Inflammatory macrophage treated with lipopolysaccharide for 1 hour (primary cell): ENCODE measurements at places on chromosomes 6 and 20.
A peak's percentile ranks its signal among the peaks of the same experiment; 100 is the strongest.

- no peak for DNase-seq
These were observed 24.0 kb downstream of the RRBP1 start for GRCh38 chr20:17657898-17658647.

DNA sequence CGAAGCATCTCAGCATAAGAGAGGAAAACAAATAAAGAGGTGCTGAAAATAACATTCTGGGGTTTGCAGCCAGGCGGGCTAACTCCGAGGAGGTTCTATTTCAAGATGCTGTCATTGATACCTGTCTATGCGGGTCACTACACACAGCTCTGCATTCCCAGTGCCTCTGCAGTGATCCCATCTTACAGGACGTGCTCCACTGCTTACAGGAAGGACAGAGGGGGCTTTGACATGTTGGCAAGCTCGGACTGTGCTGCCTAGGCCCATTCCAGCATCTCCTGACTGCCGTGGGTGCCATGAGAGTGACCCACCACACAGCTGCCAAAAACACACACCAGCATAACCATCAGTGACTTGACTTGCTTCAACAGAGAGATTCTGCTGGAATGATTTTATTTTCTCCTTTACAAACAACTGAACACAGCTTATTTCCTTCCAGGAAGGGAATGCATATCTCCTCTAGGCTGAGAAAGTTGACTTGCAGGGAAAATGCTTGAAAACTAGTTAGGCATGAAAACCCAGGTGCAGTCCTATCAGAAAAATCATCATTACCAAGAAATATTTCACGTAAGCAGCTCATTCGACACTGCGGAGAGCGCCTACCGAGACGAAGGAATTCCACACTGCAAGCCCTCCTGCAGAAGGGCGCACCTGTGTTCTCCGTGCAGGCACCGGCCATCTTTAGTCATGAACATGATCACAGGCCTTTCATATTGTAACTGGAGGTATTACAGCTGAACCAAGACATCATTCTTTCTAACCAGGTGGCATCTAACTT is 62.5 kb downstream of the RAMACL start:
- DNase-seq = no peak

DNA sequence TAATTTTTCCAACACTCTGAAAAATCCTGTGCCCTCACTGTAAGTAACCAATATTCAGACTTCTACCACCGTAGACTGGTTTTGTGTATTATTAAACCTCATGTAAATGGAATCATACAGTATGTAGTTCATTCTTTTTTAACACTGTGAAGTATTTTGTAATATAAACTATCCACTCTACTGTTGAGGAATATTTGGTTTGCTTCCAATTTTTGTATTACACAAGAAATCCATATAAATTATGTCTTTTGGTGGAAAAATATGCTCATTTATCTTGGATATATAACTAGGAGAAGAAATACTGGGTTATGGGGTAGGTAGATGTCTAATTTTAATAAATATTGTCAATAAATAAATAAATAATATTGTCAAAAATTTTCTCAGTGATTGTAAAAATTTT is 116.8 kb downstream of the CHD6 start:
- no peak for DNase-seq

GRCh38 chr20:58709703-58710039 is 17.1 kb downstream of the NPEPL1 start:
- no peak for DNase-seq

DNA sequence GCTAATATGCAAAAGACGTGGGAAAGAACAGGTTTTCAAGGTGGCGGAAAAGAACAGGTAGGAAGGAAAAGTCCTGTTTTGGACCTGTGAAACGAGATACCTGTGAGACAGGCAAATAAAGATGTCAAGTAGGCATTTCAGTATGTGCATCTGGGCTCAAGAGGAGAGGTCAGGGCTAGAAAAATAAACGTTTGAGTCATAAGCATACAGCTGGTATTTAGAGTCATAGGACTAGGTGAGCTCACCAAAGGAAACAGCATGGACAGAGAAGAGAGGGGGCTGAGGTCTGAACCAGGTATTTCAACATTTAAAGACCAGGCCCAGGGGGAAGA is 14.9 kb downstream of the MTFR2 start:
- DNase-seq = no peak

GRCh38 chr6:27541933-27542297 is 69.0 kb upstream of the ZNF184 start:
- no peak for DNase-seq

GRCh38 chr6:39490108-39490507 is 167.6 kb upstream of the KCNK16 start:
- no peak for DNase-seq

GRCh38 chr20:10067321-10067720 is 32.5 kb downstream of the ANKEF1 start:
- no peak for DNase-seq

DNA sequence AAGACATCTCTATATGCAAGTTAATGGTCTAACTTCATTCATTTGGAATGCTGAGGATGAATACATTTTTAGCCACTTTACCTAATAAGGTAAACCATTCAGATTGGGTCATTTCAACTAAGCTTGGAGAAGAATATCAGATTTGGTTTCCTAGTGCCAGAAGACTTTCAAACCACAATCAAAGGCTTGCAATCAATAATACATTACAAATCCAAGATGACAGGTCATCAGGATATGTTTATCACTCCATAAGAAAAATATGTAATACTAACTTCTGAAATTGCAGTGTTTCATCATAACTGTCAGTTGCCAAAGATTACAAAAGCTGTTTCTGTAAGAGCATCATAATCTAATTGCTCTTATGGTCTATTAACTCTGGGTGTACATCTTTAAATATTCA is 654.0 kb downstream of the COL12A1 start:
- DNase-seq = no peak

GRCh38 chr20:33835615-33836172 is 24.5 kb downstream of the CHMP4B start:
- no peak for DNase-seq

DNA sequence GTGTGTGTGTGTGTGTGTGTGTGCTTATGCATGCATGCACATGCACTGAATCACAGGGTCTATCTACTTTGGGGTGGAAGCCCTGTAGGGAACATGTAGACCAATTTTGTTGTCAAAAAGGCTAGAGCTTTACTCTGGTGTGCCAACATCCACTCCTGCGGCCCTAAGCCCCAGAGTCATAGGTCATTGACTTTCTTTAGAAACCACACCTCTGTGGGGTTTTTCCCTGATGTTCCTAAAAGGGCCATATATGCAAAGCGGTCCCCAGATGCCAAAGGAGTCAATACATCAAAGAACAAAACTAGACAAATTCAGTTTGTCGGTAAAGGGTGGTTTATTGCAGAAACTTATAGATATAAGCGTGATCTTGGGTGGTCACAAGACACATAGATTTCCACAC is 29.8 kb upstream of the SLC2A12 start:
- no peak for DNase-seq

- no peak for DNase-seq
These were observed 324.7 kb upstream of the CNR1 start for GRCh38 chr6:88490908-88491264.

DNA sequence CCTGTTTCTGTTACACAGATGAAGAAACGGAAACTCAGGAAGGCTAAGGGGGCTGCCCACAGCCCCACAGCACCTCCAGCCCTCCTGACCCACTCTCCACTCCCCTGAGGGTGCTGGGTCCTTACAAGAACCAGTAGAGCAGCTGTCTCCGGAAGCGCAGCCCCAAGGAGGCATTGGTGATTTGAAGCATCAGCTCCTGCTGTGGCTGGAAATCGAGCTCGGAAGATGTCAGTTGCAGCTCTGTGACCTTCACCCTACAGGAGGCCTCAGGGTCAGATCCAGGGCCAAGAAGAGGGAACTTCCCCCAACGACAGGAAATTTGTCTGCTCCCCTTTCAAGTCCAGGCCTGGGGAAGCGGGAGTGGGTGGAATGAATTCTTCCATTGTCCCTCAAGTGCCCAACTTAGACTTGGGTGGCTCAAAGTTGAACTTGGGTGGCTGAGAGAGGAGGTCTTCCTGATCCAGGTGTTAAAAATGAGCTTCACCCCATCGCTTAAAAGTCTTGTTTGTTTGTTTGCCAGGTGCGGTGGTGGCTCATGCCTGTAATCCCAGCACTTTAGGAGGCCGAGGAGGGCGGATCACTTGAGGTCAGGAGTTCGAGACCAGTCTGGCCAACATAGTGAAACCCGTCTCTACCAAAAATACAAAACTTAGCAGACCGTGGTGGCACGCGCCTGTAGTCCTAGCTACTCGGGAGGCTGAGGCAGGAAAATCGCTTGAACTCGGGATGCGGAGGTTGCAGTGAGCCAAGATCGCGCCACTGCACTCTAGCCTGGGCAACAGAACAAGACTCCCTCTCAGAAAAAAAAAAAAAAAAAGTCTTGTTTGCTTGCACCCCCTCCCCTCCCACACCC is 1.9 kb downstream of the PLTP start:
- peak; percentile 64 for DNase-seq

DNA sequence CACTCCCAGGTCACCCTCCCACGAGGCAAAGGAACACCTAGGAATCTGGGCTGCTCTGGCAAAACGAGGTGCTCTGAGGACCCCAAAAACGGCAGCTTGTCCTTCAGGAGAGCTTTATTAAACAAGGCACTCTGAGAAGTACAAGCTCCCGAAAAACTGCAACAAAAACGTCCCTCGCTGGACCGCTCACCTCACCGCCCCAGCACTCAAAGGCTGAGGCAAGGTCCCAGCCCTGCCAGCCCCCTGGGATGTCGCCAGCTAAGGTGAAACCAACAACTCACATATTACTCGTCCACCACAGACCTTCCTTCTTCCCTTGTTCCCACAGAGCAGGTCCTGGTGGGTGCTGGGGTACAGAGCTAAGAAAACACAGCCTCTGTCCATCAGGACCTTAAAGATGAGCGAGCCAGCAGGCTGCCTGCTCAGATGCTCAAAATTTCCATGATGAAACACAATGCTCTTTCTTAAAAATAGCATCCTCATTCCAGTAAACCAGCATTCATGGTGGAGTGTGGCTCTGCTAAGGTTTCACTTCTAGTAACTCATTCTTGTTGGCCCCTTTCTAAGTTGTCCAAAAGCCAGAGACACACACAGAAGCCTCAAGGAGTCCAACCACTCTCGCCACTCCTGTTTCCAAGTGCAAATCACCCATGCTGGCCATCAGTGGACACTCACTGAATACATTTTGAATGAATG is 35.9 kb downstream of the ATP9A start:
- no peak for DNase-seq

- DNase-seq = no peak
These were observed 28.4 kb upstream of the SIRPA start for GRCh38 chr20:1866834-1867233.

DNA sequence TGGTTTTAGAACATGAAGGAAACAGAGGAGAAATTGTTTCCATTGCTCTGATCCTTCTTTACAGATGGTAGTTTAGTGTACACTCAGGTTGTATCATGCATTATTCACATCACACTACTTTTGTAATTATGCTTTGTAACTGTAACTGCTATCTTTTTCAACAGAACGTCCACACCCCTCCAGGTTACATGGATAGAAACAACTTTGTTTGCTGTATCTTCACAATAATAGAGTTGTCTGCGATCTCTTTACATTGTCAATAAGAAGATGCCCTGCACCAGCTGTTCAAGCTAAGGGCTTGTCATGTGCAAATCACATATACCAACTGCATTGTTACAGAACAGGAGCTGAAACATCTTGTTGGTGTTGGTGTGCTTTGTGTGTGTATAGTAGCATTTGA is 67.9 kb upstream of the MAP7 start:
- no peak for DNase-seq

- no peak for DNase-seq
These were observed 81.0 kb downstream of the EDN1 start for GRCh38 chr6:12371151-12371550.

GRCh38 chr20:53866794-53867740 is 203.3 kb downstream of the BCAS1 start:
- no peak for DNase-seq

- no peak for DNase-seq
These were observed 40.4 kb upstream of the NAA20 start for GRCh38 chr20:19976595-19977372.

DNA sequence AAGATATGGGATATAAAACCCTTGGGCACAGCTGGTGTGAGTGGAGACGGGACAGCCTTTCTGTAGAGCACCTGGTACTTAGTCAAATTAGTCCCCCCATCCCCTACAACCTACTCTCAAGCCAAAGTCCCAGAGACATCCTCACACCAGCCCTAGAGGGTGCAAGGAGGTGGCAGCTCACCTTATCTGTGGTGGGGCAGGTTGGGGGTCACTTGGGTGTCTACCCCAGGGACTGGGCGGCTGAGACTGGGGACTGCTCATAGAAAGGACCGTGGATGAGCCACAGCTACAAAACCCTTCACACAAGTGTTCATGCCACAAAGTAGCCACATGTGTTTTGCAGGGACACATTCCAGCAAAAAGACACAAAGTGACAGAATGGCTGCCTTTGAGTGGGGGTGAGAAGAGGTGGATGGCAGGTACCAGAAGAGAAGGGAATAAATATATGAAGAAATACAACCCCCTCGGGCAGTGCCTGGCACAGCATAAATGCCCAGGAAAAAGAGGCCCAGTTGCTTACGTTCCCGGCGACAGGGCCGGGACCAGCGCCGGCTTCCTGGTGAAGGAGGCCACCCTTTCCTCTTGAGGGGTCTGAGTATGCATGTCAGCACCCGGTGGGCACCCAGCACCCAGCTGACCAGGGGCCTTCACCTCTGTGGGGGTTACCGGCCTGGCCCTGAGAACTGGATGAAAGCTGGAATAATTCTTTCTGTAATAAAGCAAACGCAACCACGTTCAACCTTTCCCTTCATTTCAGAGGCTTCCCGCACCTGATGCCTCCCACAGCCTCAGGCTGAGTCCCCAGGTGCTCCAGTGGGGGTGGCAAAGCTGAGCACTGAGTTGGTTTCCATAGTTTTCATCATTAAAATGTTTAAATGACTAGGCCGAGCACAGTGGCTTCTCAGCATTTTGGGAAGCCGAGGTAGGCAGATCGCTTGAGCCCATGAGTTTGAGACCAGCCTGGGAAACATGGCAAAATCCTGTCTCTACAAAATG is 14.4 kb upstream of the CEBPB start:
- DNase-seq = no peak

DNA sequence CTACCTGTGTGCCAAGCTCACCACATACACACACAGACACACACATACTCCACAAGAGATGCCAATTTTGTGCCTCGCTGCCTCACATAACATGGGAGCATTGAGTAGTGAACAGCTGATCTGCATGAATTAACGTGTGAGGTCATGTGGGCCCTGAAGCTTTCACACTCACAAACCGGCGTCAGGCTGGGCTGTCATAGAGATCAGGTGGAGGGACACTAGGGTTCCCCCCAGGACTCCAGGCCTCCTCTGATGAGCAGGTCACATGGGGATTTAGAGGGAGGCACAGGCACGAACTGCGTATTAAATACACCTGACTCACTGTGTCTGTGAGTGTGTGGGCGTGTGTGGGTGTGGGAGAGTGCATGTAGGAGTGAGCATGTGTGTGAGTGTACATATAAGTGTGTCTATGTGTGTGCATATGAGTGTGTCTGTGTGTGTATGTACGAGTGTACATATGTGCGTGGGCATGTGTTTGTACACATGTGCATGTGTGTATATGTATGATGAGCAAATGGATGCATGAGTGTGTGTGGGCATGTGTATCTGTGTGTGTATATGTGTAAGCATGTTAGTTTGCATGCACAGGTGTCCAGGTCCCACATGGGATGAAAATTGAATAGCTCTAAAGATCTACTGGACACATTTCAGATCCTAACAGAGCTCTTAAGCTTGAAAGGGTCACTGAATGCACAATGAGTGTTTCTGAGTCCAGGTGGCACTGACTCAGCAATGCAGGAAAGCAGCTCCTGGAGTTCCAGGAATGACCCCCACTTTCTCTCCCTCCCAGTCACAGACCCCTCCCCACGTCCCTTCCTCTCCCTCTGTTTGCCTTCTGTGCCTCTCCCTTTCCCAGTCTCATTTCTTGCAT is 336.6 kb downstream of the PREX1 start:
- DNase-seq = no peak

GRCh38 chr6:23655525-23655924 is 470.5 kb upstream of the NRSN1 start:
- DNase-seq = no peak
